HAP-1 (cell line): ENCODE measurements at places on chromosomes 7 and 10.

GRCh38 chr7:107122486-107122911, 46.3 kb upstream of the HBP1 start:
- no peak for DNase-seq

- no peak for DNase-seq
These were observed 30.3 kb upstream of the KBTBD2 start for GRCh38 chr7:32921896-32922295.

GRCh38 chr7:124722292-124722691, 43.3 kb downstream of the GPR37 start:
- DNase-seq, result no peak

DNA sequence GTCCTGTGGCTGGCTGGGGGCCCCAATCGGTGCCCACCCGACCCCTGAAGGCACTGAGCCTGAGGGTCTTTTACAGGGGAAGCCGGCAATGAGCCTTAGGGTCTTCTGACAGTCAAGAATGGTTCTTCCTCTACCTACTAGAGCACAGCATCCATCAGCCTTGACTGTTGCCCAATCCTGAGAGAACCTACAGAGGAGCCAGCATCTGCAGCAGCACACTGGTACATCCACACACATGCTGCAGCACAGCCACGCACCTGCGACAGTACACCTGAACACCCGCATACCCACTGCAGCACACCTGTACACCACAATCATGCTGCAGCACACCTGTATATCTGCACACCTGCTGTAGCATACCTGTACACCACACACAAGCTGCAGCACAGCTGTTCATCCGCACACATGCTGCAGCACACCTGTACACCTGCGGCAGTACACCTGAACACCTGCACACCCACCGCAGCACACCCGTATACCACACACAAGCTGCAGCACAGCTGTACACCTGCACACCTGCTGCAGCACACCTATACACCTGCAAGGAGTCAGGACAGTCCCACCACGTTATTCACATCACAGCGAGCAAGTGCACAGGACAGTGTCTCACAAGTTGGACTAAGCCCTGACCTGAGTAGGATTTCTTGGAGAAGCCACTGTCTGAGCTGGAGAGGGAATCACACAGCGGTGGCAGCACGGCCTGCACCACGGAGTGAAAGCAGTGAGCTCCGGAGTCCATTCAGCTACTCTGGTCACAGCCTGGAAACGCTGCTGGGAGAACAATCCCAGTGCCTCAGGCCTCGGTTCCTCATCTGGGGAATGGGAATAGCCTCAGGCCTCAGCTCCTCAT, 56.4 kb downstream of the VIPR2 start:
- no peak for DNase-seq

DNA sequence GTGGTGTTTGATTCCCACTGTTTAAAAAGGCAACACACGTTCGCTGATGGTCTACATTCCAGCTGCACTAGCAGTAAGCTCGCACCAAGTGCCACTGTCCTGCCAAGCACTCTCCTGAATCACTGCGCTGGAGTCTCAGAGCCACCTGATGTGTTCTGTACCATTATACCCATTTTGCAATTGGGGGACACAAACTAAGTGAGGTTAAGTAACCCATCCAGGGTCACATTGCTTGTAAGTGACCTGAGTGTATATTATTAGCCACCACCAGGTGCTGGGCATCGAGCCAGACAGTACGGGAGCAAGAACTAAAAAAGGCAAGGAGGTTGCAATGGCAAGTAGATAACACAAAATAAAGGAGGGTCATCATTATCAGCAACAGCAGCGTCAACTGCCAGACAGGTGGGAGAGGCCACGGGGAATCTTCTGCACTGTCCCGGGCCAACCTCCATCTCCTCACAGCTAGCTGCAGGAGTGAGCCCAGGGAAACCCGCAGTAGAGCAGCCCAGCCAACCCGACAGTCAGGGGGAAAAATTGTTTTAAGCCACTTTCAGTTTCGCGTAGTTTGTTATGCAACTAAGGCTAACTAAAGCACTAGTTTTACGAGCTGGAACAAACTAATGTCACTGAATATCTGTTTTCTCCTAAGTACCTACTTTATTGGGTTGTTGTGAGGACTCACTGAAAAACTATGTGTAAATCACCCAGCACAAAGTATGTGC, 712 bp upstream of the CPVL start:
- DNase-seq, result peak; percentile 57
